NCI-H748 treated with DMSO at 0.1 percent for 48 hours (cell line): ENCODE measurements at places on chromosomes 16 and 17.

DNA sequence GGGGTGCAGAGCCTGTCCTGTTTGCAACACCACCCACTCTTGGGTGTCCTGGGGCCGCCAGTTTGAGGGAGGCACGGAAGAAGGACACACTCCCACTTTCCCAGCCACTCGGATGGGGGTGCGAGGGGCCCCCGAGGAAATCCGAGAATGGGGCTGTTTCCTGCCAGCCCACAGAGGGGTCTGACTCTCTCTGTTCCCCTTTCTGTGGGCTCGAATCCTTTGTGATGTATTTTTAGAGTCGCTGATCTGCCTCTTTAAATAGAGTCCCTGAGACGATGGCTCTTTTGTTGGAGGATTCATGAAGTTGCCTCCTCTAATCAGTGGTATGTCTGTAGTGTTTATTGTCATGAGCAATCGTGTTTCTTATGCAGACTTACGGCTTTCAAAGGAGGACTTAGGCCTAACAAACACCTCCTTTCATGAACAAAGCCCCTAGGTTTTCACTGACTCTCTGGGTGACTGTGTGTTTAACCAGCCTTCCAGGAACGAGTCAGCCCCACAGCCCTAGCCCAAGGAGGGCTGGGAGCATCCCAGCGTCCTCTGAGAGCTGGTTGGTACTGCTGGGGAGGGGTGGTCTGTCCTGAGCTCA, 29.1 kb downstream of the CIBAR2 start:
- no peak for DNase-seq

DNA sequence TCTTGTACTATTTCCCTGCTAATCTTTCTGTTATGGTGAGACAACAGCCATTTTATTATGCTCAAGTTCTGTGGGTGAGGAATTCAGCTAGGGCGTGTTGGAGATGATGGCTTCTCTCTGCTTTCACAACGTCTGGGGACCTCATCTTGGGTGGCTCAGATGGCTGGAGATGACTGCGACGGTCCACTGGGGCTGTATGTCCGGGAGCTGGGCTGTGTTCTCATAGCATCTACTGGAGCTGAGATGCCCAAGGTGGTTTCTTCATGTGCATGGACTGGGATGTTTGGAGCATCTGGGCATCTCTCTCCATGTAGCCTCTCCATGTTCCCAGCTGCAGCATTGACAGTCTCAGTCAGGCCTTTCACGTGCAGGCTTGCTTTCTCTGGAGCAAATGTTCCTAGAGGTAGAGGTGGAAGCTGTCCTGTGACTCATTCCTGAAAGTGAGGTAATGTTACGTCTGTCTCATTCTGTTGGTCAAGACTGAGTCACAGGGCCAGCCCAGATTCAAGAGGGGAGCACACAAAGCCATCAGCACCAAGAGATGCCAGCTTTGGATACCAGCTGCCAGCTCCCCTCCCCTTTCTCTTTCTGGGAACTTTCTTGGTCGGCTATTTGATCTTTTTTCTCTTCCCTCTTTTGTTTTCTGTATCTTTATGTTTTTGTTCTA, 96.2 kb downstream of the RAP1GAP2 start:
- DNase-seq = no peak

DNA sequence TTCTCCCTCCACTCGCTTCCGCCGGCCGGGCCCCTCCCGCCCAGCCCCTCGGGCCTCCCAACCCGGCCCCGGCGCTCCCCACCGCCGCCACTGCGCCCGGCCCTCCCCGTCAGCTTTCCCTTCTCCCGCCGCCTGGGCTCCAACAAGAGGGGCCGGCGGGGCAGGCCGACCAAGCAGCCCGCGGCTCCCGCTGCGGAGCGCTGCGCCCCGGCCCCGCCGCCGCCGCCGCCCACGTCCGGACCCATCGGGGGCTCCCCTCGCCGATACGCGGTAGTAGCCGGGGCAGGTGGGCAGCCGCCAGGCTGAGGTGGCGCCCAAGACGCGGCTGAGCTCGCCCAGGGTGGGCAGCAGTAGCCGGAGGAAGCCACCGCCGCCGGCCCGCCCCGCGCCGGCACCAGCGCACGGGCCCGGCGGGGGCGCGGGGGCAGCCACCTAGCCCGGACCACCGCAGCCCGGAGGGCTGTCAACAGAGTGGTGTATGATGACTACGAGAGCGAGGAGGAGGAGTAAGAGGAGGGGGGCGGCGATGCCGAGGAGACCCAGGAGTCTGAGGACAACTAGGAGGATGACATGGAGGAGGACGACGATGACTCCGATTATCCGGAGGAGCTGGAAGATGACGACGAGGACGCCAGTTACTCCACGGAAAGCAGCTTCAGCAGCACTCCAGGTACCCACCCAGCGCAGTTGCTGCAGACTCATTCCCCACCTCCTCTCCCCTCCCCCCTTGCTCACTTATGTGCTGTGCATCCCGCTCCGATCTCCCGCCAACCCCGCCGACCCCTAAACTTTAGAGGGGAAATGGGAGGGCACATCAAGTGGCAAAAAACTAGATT, 498 bp downstream of the LRRC37B start:
- peak; percentile 55 for DNase-seq

DNA sequence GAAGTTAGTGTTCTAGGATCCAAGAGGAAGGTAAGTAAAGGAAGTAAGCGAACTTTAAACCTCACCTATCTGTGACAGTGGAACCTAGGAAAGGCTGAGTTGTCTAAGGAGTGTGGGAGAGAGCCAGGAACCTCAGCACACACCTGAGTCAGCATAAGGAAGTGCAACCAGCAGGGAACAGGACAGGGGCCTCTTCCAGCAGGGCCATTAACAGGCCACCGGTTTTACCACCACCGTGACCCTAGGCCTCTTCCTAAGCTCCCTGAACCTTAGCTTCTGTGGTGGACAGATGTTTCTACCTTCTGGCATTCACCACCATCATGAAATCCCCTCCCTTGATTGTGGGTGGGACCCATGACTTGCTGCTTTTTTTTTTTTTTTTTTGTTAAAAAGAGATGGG, 26.7 kb upstream of the GPATCH8 start:
- DNase-seq = no peak

DNA sequence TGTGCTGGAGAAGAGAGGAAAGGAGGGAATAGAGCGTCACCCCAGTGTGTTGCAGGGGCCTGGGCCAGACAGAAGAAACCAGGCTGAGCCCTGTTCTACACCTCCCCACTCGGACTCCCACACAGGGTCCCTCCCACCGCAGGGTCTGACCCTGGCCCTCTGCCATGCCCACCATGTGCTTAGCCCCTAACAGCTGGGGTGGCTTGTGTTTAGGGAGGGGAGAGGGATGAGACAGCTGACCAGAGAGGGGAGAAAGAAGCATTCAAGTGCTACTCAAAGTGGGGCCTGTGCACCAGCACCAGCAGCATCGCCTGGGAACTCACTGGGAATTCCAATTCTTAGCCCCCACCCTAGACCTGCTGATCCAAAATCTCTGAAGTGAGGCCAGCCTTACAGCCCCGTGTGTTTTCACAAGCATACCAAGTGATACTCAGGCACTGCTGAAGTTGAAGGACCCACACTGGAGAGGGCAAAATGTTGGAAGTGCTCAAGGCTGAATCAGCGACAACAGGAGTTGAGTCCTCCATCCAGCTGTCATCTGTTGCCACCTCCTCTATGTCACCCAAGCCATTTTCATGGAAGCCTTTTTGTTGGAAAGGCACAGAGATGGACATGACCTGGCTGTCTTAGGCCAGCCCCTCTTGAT, 47.0 kb downstream of the FZD2 start:
- DNase-seq = no peak

- no peak for DNase-seq
Measured at GRCh38 chr16:12276576-12276975, 300.0 kb downstream of the SNX29 start.

DNA sequence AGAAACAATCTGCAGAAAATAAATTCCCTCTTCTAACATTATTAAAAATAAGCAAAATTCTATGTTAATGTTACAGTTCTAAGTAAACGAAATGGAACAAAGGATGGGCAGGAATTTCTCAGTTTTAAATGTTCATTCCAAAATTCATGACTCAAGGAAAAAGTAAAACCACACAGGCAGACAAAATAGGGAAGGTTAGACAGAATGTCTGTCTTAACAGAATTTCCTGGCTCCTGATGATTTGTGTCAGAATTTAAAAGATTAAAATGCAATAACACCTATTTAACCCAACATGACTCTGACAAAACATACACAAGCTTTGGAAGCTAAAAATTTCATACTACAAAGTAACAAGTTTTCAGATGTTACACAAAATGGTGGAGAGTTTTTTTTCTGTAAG, 42.8 kb downstream of the SPOP start:
- DNase-seq = no peak

DNA sequence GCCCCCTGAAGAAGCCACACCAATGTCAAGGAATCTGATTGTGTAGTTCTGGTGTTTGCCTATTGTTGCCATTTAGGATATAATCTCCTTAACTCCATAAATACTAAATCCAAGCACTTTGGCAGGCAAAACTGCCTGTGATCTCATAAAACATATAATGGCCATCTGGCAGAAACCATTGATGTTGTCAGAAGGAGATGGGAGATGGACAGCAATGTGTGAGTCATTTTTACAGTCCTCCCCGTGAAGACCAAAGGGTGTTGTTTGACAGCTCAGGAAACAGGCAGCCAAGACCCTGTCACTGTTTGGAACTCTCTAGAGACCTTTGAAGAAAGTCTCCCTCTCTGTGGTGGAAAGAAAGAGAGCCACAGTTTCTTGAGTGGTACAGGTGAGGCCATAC, 454.1 kb downstream of the HS3ST3B1 start:
- no peak for DNase-seq

DNA sequence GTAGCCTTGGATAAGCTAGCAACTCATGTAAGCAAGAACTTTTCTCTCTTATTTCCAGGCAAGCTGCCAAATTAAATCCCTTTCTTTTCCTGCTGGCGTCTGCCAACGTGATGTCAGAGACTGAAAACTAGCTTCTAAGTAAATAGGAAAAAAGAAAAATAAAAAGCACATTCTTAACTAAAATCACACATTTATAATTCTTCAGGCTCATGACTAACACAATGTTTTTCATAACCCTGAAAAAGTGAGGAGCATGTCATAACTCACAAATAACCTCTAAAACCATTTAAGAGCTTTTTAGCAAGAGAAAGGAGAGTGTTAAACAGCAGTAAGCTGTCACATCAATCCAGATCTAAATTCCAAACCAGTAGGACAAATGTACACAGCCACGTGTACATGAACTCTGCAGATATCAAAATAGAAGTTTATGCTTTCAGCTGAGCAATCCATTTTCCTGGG, 110.0 kb downstream of the N4BP1 start:
- no peak for DNase-seq

- no peak for DNase-seq
Measured at GRCh38 chr16:15564604-15565339, 78.2 kb downstream of the MARF1 start.

DNA sequence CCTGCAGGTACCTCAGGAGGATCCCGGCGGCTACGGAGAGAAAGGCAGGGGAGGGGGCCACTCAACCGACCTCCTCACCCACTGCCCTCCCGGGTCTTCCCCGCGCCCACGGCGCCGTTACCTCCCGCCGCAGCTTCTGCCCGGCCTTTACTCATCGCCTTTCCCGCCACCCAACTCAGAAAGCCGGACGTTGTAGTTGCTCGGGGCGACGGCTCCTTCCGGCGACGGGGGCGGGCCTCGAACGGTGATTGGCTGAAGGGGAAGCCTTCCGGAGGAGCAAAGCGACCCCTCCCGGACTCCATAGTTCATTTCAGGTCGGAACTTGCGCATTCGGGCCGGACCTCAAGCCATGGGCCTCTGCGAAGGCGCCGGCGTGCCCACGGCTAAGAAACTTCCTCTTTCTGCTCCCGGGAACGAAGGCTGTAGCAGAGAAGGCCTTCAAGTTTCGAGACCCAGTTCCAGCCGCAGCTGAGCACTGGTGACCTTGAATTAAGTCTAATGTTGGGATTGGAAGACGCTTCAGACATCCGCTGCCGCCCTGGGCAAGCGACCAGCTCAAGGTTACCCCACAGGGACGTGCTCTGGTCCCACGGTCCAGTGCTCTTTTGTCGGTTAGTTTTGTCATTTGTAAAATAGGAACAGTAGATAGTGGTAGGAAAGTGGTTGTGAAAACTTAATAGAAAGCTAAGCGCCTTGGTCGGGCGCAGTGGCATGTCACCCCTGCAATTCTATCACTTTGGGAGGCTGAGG, at the start of gene PSMC3IP:
TSS of gene PSMC3IP (minus strand) at position 198 of the 750 bp plus-strand sequence. CDS start at position 155, 43 bp downstream.
- peak; percentile 88 for DNase-seq

DNA sequence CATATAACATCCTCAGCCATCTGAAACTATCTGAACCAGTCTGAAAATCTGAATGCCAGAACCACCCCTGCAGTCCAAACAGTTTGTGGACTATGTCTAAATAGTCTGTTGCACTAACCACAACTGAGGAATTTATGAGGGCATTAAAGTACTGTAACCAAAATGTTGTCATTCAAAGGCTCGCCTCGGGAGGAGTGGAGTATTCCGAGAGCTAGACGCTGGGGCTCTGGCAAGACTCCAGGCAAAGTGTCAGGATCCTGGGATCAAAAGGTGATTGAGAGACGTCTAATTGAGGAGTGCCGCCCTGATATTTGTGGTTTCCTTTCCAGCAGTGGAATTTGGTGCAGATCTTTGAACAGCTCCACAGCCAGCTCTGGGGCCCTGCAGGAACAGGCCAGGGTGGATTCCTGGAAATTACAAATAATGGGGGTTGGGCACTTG, 142.9 kb upstream of the MYOCD start:
- no peak for DNase-seq

GRCh38 chr17:77884967-77885641, 73.4 kb upstream of the TNRC6C start:
- no peak for DNase-seq

DNA sequence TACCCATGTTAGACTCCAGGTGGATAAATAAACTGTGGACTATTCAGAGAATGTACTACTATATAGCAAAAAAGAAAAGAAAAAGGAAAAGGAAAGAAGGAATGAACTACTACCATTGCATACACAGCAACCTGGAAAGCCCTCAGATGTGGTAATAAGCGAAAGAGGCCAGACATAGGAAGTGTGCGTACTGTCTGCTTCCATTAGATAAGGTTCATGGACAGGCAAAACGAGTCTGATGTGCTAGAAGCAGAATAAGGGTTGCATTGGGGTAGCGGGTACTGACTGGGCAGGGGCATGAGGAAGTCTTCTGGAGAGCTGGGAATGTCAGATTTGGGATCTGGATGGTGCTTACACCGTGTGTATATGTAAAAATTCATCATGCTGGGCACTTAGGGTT, 21.8 kb downstream of the CLEC16A start:
- DNase-seq = no peak

GRCh38 chr16:67731071-67731752, 12.1 kb upstream of the GFOD2 start:
- no peak for DNase-seq

DNA sequence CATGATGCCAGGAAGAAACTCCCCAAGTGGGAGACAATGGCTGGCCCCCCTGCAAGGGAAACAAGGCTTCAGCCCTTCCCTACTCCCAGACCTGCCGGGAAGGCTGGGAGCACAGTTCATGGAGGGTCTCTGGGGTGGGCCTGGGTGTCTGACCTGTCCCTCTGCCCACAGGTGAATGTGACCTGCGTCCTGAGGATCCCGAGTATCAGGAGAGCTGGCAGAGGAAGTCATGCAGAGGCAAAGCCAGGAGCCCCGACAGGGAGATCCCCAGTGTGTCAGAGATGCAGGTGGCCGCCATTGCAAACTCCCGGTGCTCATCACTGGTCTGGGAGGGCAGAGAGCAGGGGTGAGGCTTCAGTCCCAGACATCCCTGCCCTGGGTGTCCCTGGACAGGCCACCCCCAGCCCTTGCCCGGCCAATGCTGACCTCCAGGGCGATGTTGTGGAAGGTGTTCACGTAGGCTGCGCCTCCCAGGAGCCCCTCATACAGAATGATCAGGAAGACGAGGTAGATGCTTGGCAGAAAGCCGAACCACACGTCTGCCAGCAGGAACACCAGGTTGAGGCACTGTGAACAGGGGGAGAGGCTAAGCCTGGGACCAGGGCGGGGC, 5.3 kb upstream of the NPIPB7 start:
- no peak for DNase-seq

GRCh38 chr16:19382084-19382801, 35.4 kb upstream of the TMC5 start:
- DNase-seq = no peak
